ENCODE measurements at places on chromosomes 7 and 10. TPM values are rescaled to one million over a fixed set of nuclear protein-coding genes. Genes with fewer than 3 reads are reported as not detected.

Gene GALNT17
- total RNA-seq, result under 0.01 TPM

Gene PLEKHS1
- total RNA-seq, result not detected

Gene PILRA
- total RNA-seq, result 0.12 TPM

Gene HEPACAM2
- total RNA-seq, result not detected

Gene LAMB1
- 292 TPM for total RNA-seq

Gene CASTOR2
- total RNA-seq, result 7.2 TPM

Gene SPRN
- total RNA-seq, result 0.50 TPM
